ENCODE measurements at places on chromosomes 2 and 18.

GRCh38 chr2:117972476-117973123 lies 41.3 kb downstream of the CCDC93 start:
- peak; percentile 83 for DNase-seq

GRCh38 chr18:46148810-46149209 lies 44.6 kb downstream of the HAUS1 start:
- peak; percentile 61 for DNase-seq

DNA sequence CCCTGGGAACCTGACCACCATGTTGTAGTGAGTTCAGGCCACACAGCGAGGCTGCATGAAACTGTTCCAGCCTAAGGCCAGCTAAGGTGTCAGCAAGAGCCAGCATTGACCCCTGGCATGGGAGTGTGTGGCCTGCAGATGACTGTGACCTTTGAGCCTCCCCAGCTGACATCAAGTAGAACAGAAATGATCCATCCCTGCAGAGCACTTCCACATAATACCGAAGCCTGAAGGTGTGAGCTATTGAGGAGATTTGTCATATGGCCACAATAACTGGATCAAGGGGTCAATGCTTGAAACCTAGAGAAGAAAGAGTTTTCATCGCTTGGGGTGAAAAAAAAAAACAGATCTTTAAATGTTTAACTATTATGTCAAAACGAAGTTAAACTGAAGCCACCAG lies 207.3 kb upstream of the SOX11 start:
- DNase-seq: no peak

DNA sequence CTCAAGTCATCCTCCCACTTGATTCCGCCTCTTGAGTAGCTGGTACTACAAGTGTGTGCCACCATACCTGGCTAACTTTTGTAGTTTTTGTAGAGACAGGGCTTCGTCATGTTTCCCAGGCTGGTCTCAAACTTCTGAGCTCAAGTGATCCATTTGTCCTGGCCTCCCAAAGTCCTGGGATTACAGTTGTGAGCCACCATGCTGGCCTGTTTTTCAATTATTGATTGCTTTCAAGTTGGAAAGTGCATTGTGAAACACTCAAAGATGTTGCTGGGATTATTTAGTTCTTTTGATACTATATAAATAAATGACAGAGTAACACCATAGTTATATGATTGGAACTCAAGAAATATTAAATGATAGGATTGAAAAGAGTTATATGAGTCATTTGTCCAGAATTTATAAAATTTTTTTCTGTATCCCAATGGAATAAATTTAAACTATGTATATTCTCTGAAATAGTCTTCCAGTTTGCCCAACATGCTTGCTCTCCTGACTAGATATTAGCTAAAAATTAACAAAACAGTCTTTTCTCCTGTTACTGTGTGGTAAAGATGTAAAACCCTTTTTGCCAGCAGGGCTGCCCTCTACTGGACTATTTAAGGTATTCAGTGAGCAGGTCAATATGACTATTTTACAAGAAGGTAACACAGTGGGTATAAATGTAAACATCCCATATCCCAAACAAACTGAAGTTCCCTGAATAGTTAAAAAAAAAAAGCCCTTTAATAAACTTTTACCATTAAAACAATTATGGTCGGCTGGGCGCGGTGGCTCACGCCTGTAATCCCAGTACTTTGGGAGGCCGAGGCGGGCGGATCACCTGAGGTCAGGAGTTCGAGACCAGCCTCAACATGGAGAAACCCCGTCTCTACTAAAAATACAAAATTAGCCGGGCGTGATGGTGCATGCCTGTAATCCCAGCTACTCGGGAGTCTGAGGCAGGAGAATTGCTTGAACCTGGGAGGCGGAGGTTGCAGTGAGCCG lies 42.7 kb downstream of the ACSL3 start:
- DNase-seq: peak; percentile 70

GRCh38 chr18:52933356-52933755 lies 593.4 kb downstream of the DCC start:
- peak; percentile 38 for DNase-seq

GRCh38 chr2:179037807-179038206 lies 12.1 kb downstream of the CCDC141 start:
- DNase-seq: no peak

GRCh38 chr2:109479804-109480203 lies 134.0 kb downstream of the SEPTIN10 start:
- no peak for DNase-seq

DNA sequence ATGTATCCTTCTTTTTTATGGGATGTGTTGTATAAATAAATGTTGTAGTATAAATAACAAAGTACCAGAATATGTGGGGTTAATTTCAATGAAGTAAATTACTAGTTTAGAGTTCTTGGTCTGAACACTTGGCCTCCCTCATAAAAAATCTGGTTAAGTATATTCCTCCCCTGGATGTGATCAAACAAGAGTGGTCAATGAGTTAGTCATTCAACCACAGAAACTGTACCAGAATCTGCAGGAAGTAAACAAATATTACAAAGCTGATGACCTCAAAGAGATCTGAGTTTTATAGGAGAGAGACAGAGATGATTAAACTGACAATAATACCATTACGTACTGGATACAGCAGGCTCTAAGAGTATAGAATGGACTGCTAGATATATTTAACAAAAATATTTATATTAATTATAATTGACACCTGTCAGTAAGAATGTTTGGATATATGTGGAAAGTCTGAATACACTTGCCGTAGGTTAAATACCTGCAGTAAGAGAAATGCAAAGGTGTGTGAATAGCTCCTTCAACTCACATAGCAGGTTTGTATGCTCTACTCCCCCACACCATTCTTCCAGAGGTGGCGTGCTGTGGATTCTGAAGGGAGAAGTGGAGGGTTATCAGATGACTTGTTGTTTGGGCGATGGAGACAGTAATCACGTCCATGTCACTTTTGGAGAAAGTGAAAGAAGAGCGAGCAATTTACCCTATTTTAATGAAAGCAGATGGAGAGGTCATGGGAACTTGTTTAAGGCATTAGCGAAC lies 108.3 kb upstream of the LRATD1 start:
- DNase-seq: peak; percentile 51

- no peak for DNase-seq
These were observed 72.7 kb downstream of the TWIST2 start for GRCh38 chr2:238920601-238921001.

DNA sequence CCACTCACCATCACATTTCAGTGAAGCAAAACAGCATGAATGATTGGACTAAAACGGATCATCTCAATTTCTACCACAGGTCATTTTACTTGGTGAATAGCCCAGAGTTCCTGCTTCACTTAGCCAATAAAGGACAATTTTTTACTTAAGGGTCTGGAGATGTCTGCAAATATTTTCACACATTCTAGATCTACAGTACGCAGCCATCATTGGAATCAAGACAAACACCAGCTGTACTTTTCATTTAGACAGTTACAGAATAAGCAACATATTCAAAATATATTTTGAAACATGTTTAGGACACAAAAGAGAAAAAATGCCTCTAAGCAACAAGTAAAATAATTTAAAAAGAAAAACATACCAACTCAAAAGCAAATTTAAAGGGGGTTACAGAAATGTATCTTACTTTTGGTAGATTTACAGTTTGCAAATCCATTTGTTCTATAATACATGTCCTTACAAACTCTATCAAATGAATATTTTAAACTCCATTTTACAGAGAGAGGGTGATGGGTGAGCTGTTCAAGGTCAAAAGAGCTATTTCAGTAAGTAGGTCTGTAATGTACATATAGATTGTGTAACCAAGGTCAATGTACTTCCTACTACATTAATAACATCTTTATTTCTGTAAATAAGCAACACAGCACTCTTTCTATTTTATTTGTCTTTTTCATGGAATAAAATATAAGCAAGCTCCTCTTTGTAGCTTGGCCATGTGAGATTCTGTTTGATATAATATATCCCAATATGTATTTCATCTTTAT lies 13.4 kb downstream of the PPP1R1C start:
- no peak for DNase-seq

- no peak for DNase-seq
These were observed 290.7 kb upstream of the SALL3 start for GRCh38 chr18:78688916-78689315.

- no peak for DNase-seq
These were observed 824.2 kb downstream of the PLCL1 start for GRCh38 chr2:198628596-198628995.

GRCh38 chr2:146417942-146418341 lies 1426.9 kb upstream of the ACVR2A start:
- DNase-seq: no peak

GRCh38 chr2:85905891-85906290 lies 17.1 kb upstream of the ST3GAL5 start:
- no peak for DNase-seq

- peak; percentile 71 for DNase-seq
These were observed 16.8 kb upstream of the HES6 start for GRCh38 chr2:238256594-238257104.

GRCh38 chr18:76977108-76977621 lies 154.8 kb downstream of the ZNF236 start:
- no peak for DNase-seq

DNA sequence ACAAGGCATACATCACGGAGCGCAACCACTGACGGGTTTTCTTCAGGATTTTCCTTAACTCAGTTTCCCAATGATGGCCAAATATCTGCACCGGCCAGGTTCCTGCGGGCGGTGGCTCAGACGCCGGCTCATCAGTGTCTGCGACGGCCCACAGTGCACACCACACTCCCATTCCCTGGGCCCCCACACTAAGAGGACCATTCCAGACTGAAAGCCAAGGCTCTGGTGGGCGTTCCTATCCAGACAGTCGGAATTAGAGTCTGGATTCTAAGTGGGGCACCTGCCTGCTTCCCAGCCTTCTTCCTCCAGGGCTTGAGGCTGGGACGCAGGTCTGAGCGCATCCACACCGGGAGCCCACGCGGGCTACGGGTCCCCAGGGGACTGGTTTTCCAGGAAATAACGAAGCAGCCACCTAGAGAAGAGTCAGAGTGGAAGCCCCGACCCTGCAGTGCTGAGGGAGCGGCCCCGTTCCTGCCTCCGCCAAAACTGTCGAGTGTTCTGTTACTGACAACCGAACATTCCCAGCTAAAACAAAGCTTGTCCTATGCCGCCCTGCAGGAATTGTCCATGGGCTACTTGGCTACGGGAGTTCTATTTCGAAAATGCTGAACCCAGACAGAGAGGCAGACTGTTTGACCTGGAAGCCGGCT lies 75.3 kb downstream of the TMEM18 start:
- no peak for DNase-seq

GRCh38 chr2:237448171-237448570 lies 34.2 kb upstream of the COL6A3 start:
- DNase-seq: no peak

DNA sequence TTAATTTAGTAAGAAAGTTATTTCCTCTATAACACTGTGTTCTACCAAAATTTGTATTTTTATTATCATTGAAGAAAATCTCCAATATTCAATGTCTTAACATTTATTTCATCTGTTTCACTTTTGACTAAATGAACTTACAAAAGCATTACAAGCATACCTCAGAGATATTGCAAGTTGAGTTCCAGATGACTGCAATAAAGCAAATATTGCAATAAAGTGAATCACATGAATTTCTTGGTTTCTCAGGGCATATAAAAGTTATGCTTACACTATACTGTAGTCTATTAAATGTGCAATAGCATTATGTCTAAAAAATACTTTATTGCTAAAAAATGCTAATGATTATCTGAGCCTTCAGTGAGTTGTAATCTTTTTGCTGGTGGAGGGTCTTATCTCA lies 78.3 kb downstream of the TTC32 start:
- peak; percentile 35 for DNase-seq

DNA sequence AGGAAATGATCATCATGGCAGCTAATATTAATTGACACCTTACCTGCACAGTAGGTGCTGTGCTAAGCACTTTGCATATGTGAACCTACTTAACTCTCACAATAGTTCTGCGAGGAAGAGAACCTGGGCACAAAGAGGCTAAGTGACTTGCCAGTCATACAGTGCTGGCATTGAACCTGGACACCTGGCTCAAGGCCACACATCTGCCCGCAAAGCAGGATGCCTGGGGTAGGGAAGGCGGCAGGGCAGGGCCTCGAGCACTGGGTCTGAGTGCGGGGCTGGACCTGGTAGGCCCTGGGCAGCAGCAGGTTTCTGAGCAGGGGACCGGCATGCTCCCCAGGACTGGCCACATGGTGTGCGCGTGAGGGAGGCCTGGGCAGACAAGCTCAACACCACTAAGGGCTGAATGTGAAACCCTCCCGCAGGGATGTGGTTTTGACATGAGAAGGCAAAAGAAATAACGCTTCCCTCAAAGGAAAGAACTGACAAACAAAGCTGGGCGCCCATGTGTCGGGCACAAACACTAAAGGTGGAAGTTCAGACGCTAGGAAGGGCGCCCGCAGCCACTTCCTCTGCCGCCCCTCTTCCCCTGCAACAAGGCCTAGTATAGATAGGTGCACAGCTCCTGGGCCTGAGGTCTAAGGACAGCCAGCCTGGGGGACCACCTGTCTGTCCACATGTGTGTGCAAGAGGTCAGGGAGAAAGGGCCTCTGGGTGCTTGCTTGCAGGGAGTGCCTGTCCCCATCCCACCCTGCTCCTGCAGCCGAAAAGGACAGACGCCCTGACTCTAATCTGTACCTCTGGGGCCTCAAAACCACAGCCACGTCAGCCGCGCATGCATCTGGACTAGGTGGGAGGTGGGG lies 92.5 kb downstream of the ZFP36L2 start:
- no peak for DNase-seq
